ENCODE measurements at places on chromosomes 2 and 18. TPM values are rescaled to one million over a fixed set of nuclear protein-coding genes. Genes with fewer than 3 reads are reported as not detected.

EFEMP1 gene
- total RNA-seq: 41.0 TPM

FAP gene
- total RNA-seq: not detected

HOXD10 gene
- total RNA-seq: 7.0 TPM

CD8A gene
- 0.29 TPM for total RNA-seq

LINC00305 gene
- total RNA-seq: not detected

POMC gene
- total RNA-seq: not detected

COLEC12 gene
- total RNA-seq: not detected

TSPYL6 gene
- not detected for total RNA-seq

SERPINB10 gene
- total RNA-seq: not detected

ZEB2 gene
- 4.6 TPM for total RNA-seq
